ENCODE measurements at places on chromosomes 2 and 18.

DNA sequence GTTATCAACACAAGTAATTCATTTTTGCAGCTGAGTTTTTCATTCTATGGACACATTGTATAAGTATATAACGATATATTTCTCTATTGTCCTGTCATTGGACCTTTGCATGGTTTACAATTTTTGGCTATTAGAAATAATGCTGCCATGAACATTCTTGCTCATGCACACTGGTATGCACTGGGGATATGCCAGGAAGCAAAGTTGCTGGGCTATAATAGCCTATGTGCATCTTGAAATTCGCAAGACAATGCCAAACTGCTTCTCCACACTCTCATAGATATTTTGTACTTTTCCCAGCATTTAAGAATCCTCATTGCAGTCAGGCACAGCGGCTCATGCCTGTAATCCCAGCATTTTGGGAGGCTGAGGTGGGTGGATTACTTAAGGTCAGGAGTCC, 852.6 kb upstream of the ID2 start:
- DNase-seq, result no peak

GRCh38 chr2:240556553-240557100, 1.2 kb downstream of the ANKMY1 start:
- no peak for DNase-seq

- DNase-seq, result no peak
Measured at GRCh38 chr2:218877331-218877730, 3.3 kb upstream of the WNT10A start.

DNA sequence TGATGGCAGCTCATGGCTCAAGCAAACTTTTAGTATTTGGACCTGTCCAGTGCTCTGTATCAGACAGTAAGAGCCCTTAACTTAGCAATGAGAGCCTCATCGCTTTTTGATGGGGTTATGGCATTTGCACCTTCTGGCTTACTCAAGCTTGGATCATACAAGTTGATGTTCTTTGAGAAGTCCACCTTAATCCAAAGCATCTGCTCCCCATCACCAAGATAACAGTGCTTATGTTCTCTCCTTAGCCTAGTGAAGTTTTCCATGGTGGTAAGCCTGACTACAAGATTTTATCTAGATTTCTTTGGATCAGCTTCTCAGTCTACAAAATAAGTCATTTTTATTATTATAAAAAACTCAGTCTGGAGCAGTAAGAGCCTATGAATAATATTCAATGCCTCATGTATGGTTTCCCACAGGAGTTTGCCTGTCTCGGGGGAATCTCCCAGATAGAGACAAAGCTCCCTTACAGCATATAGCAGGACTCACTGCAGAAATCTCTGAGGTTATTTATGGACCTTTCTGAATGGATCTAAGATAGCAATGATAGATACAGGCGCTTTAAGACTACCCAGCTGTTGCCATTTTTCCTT, 472.2 kb upstream of the LINC00305 start:
- DNase-seq, result no peak

DNA sequence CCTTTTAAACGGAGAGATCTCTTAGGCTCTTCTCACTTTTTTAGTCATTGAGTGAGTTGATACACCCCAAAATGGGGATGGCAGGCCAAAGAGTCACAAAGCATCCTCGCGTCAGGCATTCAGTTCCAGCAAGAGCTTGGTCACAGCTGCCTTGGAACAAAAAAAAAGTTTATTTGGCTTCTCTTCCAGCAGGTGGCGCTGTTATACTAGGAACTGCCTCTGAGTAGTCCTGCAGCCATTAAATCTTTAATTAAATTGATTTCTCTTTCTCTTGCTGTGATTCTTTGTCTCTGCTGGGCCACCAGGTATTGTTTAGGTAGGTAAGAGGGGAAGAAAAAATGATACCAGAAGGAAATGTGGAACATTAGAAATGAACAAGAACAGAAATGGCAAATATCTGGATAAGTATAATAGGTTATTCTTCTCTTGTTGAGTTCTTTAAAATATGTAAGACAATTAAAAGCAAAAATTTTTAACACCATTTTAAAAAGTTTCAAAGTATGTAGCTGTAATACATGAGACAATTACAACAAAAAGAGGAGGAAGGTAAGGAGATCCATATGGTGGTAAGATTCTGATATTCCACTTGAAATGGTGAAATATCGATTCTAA, 175.1 kb downstream of the GALNT1 start:
- peak; percentile 21 for DNase-seq
